Keratinocyte (primary cell): ENCODE measurements at places on chromosomes 4 and X. TPM values are rescaled to one million over a fixed set of nuclear protein-coding genes. Genes with fewer than 3 reads are reported as not detected.

The TLR10 gene
- 0.01 to 0.23 TPM (median 0.05 TPM) in 3 replicates for polyA plus RNA-seq

- H3K36me3 ChIP-seq = no peaks in the 10 kb centered on the region
- DNase-seq = no peak
- H3K27ac ChIP-seq = no peak overlapping the region
- H3K27me3 ChIP-seq = no peaks in the 10 kb centered on the region
- H3K4me3 ChIP-seq = no peak overlapping the region
Observed at GRCh38 chrX:116449156-116449555, 12.8 kb downstream of the SLC6A14 start.

DNA sequence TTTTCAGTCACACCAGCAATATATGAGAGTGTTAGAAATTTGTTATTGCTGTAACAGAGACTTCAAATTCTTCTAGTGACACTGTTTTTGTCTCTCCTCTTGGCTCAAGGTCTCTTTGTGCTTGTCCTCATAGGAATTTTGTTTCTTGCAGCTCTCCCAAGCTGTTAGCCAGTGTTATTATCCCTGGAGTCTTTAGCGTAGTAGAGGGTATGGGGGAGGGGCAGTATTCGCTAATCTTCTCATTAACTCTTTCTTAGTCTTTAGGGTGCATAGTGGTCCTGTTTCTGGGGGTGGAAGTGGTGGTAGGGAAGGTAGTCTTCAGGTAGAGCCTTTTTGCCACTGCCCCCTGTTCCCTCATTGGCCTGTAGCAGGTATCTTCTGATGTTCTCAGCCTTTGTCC lies 79.4 kb downstream of the JADE3 start:
- H3K27me3 ChIP-seq = no peaks in the 10 kb centered on the region
- H3K36me3 ChIP-seq = no peaks in the 10 kb centered on the region
- no peaks in the 10 kb centered on the region for H3K4me1 ChIP-seq
- H3K27ac ChIP-seq = no peak overlapping the region
- no peak for DNase-seq
- H3K4me3 ChIP-seq = no peak overlapping the region

GRCh38 chr4:144670776-144671175 lies 24.8 kb downstream of the HHIP start:
- no peak overlapping the region for H3K27ac ChIP-seq
- H3K27me3 ChIP-seq = no peaks in the 10 kb centered on the region
- no peak for DNase-seq

DNA sequence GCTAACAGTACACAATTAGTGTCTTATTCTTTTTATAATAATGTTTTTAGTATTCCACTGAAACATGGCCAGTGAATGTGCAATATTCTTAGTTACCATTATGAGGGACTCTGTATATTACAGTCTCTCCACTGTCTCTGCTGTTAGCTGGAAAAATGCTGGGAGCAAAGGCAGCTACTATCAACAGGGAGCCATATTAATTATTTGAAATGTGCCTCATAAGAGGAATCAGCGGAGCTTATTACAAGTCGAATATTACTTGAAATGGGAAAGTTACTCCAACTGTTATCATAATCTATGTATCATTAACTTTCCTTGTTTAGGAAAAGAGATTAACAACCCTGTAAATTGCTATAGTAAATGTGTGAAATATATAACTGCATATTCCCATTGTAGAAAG lies 612.0 kb downstream of the ADGRL3 start:
- H3K27me3 ChIP-seq = no peaks in the 10 kb centered on the region
- no peak overlapping the region for H3K4me3 ChIP-seq
- H3K36me3 ChIP-seq = no peaks in the 10 kb centered on the region
- H3K27ac ChIP-seq = no peak overlapping the region

GRCh38 chr4:121278811-121279368 lies 101.9 kb downstream of the QRFPR start:
- H3K4me3 ChIP-seq = no peak overlapping the region
- no peak overlapping the region for H3K27ac ChIP-seq
- H3K4me1 ChIP-seq = no peaks in the 10 kb centered on the region
- H3K27me3 ChIP-seq = no peaks in the 10 kb centered on the region
- no peaks in the 10 kb centered on the region for H3K36me3 ChIP-seq

The GUCY1B1 gene
- 0.05 to 0.09 TPM (median 0.08 TPM) in 3 replicates for polyA plus RNA-seq

- H3K27me3 ChIP-seq = no peaks in the 10 kb centered on the region
- H3K27ac ChIP-seq = no peak overlapping the region
- H3K4me1 ChIP-seq = no peaks in the 10 kb centered on the region
- no peaks in the 10 kb centered on the region for H3K36me3 ChIP-seq
- no peak overlapping the region for H3K4me3 ChIP-seq
Observed at GRCh38 chr4:173735049-173735448, 205.0 kb upstream of the HAND2 start.

DNA sequence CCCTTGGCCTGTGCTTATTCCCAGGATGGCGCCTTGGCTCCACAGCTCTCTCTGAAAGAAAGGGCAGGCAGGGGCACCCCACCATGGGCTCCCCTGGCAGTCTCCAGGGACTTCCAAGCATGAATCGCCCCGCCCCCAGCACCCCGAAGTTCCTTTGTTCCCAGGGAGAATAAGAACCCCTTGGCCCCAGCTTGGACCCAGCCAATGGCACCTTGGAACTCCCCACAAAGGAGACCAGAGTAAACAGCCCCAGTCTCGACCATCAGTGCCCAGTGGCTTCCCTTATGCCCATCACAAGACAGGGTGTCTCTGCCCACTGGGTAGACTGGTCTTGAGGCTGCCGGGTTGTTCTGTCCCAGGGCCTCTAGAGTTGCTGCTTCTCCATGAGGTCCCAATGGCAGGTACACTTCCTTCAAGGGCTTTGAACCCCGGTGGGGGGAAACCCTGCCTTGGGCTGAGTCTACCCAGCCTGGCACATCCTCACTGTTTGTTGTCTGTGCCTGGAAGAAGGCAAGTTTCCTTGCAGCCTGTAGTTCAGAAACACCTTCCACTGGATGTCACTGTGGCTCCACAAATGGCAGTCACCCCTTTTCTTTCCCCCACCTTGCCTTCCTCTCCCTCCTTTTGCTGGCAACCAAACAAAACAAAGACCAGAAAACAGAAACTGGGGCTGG lies 30.8 kb downstream of the NBDY start:
- no peak overlapping the region for H3K4me3 ChIP-seq
- DNase-seq = no peak

DNA sequence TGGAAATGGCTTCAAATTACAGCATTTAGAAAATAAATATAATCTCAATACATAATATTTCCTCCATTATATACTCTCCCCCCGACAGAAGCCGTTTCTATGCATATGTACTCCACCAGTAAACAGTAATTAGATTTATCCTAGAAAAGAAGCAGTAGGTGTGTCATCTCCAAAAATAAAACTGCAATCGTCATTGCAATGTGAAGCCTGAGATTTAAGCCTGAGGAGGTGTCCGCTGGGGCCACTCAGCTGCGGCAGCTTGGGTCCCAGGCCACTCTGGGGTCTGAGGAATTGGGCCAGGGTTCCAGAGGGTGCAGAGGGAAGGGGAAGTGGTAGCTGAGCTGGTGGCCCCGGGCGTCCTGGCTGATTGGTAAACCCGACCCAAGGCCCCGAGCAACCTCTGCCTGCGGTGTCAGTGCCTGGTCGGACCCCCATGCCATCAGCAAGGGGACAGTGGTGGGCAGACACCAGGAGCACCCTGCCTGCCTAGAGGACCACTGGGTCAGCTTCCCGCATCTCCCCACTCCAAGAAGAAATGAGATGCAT lies 7.8 kb upstream of the MXD4 start:
- no peak for DNase-seq
- H3K27me3 ChIP-seq = no peaks in the 10 kb centered on the region
- H3K36me3 ChIP-seq = no peaks in the 10 kb centered on the region
- no peak overlapping the region for H3K4me3 ChIP-seq
- H3K4me1 ChIP-seq = no peaks in the 10 kb centered on the region

DNA sequence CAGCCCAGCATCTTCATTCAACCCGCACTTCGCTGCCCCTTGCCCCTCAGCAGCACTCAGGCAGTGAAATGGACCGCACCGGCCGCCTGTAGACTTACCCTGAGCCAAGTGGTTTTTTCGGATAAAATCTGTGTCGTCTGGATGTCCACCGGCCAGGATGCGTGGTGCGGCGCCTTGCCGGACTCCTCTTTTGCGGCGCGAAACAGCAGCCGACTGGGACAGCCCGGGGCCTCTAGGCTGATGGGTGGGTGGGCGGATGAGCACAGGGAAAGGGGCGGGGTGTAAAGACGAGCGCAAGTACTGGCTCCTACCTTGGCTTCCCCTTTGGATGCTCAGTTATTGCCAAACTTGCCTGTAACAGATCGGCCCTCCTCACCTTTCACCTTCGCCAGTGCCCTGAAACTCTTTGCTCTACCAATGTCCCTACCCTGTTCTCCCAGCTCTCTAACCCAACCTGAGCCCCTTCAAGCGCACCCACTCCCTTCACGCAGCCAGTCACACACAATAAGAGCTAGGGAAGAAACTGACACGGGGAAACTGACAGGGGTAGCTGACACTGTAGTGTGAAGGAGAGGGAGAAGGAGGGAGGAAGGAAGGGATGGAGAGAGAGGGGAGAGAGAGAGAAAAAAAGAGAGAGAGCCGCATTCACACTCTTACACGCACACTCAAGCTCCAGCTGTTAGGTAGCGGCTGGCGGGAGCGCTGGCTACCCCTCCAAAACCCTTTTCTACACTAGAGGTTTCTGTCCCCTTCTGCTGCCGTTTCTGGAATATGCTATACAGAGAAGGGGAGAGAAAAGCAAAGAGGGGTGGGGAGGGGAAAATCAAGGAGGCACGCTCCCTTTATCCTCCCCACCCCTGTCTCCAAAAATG lies 559 bp downstream of the TRPC5 start:
- H3K4me3 ChIP-seq = no peak overlapping the region
- no peak overlapping the region for H3K27ac ChIP-seq
- H3K4me1 ChIP-seq = no peaks in the 10 kb centered on the region
- peaks cover 29% of the 10 kb centered on the region for H3K27me3 ChIP-seq

DNA sequence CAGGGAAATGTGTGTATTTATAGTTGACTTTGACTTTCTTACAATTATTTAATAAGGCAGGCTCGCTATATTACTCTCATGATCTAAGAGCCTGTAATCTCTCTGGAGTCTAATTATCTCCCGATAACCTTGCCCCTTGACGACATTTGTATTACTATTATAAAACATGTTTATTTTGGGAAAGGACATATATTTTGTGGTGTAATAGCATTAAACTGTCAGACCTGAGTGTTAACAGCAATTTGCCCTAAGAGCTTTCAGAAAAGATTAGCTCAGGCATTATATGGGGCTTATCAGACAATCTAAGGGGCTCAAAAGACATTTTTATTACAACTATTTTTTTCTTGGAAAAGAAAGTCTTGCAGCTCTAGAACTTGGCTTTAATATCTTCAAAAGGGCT lies 427.9 kb upstream of the SLIT2 start:
- no peaks in the 10 kb centered on the region for H3K4me1 ChIP-seq
- no peaks in the 10 kb centered on the region for H3K36me3 ChIP-seq
- no peak overlapping the region for H3K27ac ChIP-seq
- no peak overlapping the region for H3K4me3 ChIP-seq
- H3K27me3 ChIP-seq = no peaks in the 10 kb centered on the region
- no peak for DNase-seq

DNA sequence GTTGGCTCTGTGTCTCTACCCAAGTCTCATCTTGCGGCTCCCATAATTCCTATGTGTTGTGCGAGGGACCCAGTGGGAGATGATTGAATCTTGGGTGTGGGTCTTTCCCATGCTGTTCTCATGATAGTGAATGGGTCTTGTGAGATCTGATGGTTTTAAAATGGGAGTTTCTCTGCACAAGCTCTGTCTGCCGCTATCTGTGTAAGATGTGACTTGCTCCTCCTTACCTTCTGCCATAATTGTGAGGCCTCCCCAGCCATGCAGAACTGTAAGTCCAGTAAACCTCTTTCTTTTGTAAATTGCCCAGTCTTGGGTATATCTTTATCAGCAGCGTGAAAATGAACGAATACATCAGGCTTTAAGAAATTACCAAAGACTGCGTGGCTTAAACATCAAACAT lies 31.2 kb downstream of the STIM2 start:
- no peak overlapping the region for H3K27ac ChIP-seq
- H3K27me3 ChIP-seq = no peaks in the 10 kb centered on the region
- peaks cover 23% of the 10 kb centered on the region for H3K4me1 ChIP-seq
- DNase-seq = no peak
- H3K36me3 ChIP-seq = no peaks in the 10 kb centered on the region

- no peaks in the 10 kb centered on the region for H3K36me3 ChIP-seq
- peaks cover 3% of the 10 kb centered on the region for H3K4me1 ChIP-seq
- H3K27ac ChIP-seq = no peak overlapping the region
- no peak overlapping the region for H3K4me3 ChIP-seq
- no peak for DNase-seq
- peaks cover 14% of the 10 kb centered on the region for H3K27me3 ChIP-seq
Observed at GRCh38 chr4:211033-211511, 86.8 kb downstream of the ZNF718 start.

DNA sequence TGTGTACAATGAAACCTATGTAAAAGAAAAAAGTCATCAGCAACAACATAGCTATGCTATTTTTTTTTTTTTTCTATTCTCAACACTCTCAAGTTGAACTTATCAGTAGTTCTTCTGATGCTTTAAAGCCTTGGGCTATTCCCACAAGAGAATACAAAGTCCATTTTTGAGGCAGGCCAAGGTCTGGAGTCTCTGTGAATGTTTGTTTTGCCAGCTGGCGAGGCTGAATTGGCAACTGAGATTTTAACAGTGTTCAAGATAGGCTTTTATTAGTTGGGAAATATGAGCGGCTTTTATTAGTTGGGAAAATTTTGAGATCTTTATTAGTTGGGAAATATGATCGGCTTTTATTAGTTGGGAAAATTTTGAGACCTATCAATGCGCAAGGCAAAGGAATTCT lies 336.6 kb downstream of the SLITRK2 start:
- DNase-seq = no peak
- H3K27ac ChIP-seq = no peak overlapping the region
- H3K27me3 ChIP-seq = no peaks in the 10 kb centered on the region
- H3K36me3 ChIP-seq = no peaks in the 10 kb centered on the region
- no peaks in the 10 kb centered on the region for H3K4me1 ChIP-seq
